Mesothelial cell of epicardium (in vitro differentiated cells): ENCODE measurements at places on chromosomes 2 and 18.

- no peak overlapping the region for H3K27ac ChIP-seq
- no peak for DNase-seq
- H3K4me3 ChIP-seq = no peak overlapping the region
- H3K27me3 ChIP-seq = peaks cover 3% of the 10 kb centered on the region
Measured at GRCh38 chr2:229689307-229689839, 25.0 kb downstream of the DNER start.

GRCh38 chr2:159084384-159085370 is 116.2 kb downstream of the TANC1 start:
- H3K27ac ChIP-seq = peak overlapping the region; percentile 97

DNA sequence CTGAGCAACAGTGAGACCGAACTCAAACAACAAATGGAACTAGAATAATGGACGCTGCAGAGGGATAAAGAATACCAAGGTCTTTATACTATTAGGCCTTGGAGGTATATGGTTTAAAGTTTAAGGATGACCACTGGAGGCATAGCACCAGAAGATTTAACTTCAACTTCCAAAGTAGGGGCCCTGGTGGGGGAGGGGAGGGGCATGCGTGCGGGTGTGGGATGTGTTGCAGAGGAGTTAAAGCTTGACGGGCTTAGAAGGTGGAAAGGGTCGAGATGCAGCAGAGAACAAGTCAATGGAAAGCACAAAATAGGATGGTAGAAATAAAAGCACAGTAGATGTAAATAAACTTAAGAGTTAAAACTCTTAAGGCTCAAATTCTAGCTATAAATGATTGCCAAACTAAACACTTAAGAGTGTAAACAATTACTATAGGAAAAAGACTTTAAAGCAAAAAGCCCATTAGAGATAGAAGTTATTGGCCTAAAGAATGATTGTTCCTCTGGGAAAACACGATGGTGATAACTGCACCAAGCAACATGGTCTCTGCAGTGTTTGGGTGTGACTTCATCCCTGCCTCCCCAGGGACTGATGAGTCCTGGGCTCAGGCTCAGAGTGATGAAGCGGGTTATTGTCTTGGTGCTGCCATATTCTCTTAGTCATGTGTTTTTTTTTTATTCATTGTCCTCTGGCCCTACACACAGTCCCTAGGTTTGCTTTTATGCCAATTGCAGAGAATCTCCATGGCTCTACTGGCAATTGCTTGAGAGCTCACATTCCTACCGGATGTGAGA is 13.0 kb downstream of the RRM2 start:
- no peaks in the 10 kb centered on the region for H3K4me1 ChIP-seq
- H3K27ac ChIP-seq = no peak overlapping the region
- peaks cover 6% of the 10 kb centered on the region for H3K36me3 ChIP-seq
- DNase-seq = no peak
- no peaks in the 10 kb centered on the region for H3K27me3 ChIP-seq

DNA sequence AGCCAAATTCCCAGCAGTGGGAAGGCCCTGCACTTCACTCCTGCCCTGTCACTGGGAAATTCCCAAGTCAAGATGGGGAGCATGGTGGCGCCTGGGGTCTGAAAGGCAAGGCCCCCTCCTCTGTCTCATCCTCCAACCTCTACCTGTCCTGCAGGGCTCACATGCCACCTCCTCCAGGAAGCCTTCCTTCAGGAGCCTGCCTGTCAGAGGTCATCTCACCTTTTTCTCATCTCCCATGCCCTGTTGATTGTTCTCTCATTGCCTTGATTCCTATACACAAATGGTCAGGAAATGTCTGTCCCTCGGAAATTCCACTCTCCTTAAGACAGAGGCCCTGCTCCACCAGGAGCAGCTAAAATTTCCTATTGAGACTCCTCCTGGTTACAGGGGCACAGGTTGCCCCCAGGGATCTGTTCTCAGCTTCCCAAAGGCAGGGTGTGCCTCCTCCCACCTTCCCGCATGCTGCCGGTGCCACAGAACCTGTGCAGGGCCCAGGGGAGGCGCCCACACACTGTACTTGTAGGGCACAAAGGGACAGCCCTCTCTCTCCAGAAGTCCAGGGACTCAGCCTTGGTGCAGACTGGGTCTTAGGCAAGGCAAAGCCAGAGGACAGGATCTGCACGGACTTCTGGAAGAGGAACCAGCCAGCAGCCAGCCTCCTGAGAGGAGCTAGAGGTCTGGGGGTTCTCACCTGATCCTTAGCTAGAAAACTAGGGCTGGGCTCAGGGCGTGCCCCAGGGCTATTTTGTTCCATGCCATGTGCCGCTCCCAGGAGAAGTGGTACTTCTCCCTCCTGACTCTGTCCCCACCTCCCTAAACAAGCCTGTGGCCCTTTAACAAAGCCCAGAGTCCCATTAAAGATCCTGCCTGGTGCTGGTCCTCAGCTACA is 12.9 kb downstream of the HES6 start:
- H3K4me3 ChIP-seq = no peak overlapping the region
- H3K27ac ChIP-seq = no peak overlapping the region
- no peak for DNase-seq
- peaks cover 7% of the 10 kb centered on the region for H3K36me3 ChIP-seq
- peaks cover 28% of the 10 kb centered on the region for H3K4me1 ChIP-seq

DNA sequence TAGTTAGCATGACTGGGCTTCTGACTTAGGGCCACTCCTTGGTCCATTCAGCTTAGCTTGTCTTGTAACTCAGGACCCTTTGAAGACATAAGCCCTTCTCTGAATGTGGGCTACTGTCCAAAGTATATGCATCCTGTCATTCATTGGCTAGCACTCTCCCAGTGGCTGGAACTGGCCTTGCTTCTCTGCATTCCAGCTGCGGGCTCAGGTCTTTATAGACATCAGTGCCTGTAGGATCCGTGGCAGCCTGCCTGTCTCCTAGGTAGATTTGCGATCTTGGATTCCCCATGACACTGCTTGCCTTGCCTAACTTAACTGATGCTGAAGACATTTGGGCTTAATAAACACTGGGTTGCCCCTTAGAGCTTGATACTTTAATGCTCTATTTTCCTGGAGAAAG is 170.1 kb downstream of the DCC start:
- H3K36me3 ChIP-seq = no peaks in the 10 kb centered on the region
- peaks cover 33% of the 10 kb centered on the region for H3K27me3 ChIP-seq
- H3K4me3 ChIP-seq = no peak overlapping the region
- H3K27ac ChIP-seq = no peak overlapping the region
- DNase-seq = no peak

DNA sequence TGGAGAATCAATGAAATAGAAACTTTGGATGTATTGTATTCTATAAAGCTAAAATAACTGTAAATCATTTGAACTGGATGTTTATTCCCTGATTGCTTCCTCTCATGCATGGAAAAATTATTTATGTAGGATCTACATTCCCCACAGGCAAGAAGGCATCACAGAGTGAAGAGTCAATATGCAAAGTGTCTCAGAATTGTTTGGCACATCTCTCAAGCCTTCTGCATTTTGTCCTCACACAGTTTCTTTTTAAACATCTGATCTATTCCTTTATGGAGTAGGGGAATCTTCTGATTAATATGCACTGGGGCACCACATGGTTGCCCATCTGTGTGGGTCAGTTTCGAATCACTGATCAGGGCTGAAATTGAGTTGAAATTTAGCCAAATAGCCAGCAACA is 465.4 kb downstream of the ZNF804A start:
- H3K27ac ChIP-seq = no peak overlapping the region
- no peaks in the 10 kb centered on the region for H3K27me3 ChIP-seq
- no peak overlapping the region for H3K4me3 ChIP-seq
- no peak for DNase-seq

- DNase-seq = no peak
- H3K27me3 ChIP-seq = peaks cover 5% of the 10 kb centered on the region
- H3K27ac ChIP-seq = no peak overlapping the region
- H3K36me3 ChIP-seq = peaks cover 6% of the 10 kb centered on the region
- H3K4me1 ChIP-seq = peaks cover 32% of the 10 kb centered on the region
- H3K4me3 ChIP-seq = no peak overlapping the region
Measured at GRCh38 chr2:238600506-238601432, 174.0 kb downstream of the ASB1 start.

GRCh38 chr2:70991142-70991541 is 3.5 kb downstream of the TEX261 start:
- H3K4me3 ChIP-seq = no peak overlapping the region
- H3K27ac ChIP-seq = no peak overlapping the region
- H3K4me1 ChIP-seq = peaks cover 20% of the 10 kb centered on the region
- DNase-seq = no peak
- H3K27me3 ChIP-seq = no peaks in the 10 kb centered on the region
- H3K36me3 ChIP-seq = peaks cover 17% of the 10 kb centered on the region

DNA sequence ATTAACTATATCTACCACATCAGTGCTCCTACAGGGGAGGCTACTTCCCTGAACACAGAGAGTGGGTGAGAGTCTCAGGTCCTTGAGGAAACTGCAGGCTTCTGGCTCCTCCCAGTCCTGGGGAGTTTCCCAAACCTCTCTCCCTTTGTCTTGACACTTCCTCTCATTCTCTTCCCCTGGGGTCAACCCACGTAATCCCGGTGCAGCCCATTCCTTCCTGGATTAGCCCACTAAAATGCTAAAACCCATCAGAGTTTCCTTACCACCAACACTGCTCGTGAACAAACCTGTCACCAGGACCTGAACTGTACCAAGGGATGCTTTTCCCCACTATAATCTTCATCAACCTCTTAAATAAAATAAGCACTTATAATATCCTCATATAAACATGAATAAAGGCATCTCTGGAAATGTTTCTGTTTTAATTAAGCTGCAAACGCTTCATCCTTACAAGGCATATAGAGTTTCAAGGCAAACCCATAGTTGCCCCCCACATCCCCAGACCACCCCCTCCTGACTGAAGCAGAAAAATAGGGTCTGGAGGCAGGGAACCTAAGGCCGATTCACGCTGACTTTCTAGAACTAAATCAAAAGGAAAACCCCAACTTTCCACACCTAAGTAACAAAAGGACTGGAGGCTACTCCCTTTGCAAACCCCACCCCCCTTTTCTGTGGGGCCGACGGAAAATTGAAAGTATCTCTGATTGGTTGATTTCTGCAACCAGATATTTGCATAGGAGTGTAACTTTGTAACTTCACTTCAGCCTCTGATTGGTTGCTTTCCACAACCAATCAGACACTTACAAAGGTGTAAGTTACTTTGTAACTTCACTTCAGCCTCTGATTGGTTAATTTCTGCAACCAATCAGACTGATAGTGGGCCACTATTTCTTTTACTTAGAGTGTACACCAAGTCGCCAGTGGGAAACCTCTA is 19.0 kb downstream of the TMSB10 start:
- H3K4me1 ChIP-seq = peaks cover 23% of the 10 kb centered on the region
- H3K27ac ChIP-seq = no peak overlapping the region
- H3K4me3 ChIP-seq = no peak overlapping the region
- H3K36me3 ChIP-seq = no peaks in the 10 kb centered on the region

DNA sequence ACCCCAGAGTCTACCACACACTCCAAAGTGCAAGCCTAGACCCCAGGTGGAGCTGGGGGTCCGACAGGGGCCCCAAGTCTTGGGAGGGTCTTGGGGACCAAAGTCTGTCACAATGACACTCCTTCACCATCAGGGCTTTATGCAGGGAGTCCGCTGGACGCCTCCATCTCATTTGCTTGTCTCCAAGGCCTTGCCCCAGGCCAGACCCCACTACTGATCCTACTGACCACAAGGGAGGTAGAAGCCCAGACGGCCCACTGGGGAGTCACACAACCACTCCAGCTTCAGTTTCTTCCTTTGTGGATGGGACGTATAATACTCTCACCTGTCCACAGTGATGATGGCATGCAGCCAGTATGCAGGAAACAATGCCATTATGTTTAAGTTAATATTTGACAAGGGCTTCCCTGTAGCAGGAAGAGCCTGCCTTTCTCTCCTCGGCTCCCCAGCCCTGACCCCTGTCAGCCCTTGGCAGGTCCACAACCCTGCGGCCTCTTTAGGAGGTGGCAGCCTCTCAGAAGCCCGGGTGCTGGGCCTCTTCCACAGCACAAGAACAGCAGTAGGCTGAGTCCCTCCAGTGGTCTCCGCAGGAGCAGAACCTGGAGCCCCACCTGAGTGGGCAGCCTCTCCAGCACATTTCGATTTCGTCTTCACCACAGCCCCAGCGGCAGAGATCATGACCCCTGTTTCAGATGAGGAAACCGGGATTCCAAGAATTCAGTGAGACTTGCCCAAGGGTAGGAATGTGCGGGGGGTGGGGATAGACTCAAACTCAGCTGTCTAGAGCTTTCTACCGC is 6.5 kb downstream of the BIN1 start:
- no peak for DNase-seq
- no peaks in the 10 kb centered on the region for H3K27me3 ChIP-seq
- no peak overlapping the region for H3K27ac ChIP-seq
- H3K36me3 ChIP-seq = no peaks in the 10 kb centered on the region

DNA sequence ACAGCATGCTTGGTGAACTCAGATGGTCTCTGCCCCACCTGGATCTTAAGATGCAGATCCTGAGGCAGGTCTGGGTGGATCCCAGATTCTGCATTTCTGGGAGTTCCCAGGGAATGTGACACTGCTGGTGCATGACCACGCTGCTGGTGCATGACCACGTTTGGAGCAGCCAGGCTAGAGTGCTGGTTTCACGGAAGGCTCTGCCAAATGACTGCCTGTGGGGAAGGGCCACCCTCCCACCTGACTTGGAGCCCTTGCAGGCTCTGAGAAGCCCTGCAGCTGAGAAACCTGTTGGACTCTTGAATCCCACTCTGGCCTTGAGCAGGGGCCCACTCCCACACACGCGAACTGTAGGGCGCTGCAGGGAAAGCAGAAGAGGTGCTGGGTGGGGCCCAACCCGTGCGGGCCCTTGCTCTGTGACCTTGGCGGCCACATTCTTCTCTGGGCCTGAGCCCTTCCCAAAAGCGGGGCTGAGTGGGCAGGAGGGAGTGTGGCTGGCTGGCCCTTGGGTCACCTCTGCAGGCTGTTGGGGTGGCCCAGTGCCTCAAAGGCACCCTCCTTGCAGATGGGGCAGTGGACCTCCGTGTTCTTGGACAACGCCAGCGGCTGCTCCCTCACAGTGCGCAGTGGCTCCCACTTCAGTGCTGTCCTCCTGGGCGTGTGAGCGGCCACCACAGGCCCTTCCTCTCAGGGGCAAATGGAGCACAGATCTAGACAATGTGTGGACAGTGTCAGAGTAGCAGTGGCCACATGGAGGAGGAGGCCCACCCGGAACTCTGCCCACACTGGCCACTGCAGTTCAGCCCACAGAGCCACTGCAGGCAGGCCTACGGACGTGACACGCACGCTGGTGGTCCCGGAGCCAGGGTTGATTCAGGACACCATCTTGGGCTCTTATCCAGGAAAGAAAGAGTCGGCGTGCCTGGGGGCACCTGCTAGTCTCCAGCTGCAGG is 7.9 kb downstream of the ERFE start:
- no peak overlapping the region for H3K27ac ChIP-seq
- H3K36me3 ChIP-seq = peaks cover 9% of the 10 kb centered on the region
- H3K4me3 ChIP-seq = no peak overlapping the region
- peaks cover 37% of the 10 kb centered on the region for H3K27me3 ChIP-seq

DNA sequence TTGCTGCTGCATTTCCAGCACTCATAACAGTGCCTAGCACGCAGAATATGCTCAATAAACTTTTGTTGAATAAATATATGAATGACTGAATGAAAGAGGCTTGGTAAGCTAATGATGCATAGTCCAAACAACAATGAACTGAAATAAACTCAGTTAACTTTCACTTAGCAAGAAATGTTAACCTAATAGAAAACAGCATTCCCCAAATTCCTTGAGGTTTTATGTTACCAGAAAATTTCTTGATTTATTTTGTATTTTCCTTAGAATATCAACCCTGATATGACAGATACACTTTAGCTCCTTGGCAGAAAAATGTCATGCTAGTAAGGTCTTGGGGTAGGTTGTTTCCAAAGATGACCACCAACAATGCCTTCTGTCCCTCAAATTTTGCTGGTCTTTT is 217.4 kb downstream of the KCNE4 start:
- no peaks in the 10 kb centered on the region for H3K27me3 ChIP-seq
- no peaks in the 10 kb centered on the region for H3K36me3 ChIP-seq
- H3K4me3 ChIP-seq = no peak overlapping the region
- DNase-seq = no peak
